ENCODE measurements at places on chromosomes 5 and 9. TPM values are rescaled to one million over a fixed set of nuclear protein-coding genes. Genes with fewer than 3 reads are reported as not detected.
A peak's percentile ranks its signal among the peaks of the same experiment; 100 is the strongest.

The BSPRY gene
- 10.8 TPM for total RNA-seq

The KCNMB1 gene
- total RNA-seq = 1.5 TPM

GRCh38 chr5:123778641-123779040 lies 266.7 kb downstream of the CSNK1G3 start:
- DNase-seq = no peak

DNA sequence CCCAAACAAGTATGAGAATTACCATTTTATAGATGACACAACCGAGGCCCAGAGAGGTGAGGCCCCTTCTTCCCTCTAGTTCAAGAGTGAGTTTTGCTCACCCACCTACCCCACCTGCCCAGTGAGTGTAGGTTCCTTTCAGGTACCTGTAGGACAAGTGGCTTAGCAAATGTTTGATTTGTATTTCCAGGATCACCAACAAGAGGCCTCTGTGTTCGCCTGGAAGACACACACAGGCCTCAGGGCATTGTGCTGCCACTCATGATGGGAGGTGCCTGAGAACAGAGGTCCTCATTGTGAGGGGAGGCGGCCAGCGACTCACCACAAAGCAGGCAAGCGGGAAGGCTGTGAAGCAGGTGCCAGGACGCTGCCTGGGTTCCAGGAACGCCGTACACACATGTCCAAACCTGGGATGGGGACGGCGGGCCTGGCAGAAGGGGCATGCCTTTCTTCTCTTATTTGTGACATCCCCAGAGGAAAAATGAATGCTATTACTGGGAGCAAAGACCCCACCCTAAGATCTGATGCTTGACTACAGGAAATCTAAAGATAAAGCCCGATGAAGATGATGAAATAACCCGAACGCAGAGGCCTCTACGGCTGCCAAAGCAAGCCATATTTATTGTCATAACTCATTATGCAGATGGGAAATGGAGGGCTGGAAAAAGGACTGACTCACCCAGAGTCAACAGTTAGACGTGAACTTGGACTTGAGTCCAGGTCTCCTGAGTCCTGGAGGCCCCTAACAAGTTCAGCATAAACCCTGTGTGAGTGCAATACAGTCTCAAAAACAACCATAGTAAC lies 60.2 kb upstream of the SLC25A51 start:
- peak; percentile 89 for DNase-seq

DNA sequence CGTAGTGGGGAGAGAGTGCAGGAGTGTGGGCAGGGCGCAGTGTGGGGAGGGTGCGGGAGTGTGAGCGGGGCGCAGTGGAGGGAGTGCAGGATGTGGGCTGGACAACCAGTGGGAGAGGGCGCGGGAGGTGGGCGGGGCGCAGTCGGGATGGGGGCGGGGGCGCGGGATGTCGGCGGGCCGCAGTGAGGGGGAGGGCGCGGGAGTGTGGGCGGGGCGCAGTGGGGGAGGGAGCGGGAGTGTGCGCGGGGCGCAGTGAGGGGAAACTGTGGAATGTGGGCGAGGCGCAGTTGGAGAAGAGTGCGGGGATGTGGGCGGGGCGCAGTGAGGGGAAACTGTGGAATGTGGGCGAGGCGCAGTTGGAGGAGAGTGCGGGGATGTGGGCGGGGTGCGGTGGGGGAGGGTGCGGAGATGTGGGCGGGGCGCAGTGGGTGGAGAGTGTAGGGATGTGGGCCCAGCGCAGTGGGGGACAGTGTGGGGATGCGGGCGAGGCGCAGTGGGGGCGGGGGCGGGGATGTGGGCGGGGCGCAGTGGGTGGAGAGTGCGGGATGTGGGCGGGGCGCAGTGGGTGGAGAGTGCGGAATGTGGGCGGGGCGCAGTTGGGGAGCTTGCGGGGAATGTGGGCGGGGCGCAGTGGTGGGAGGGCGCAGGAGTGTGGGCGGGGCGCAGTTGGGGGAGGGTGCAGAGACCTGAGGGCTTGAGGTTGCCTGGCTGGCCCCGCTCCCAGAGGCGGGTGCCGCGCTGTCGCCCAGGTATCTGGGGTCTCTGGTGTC lies at the start of gene NXNL2:
Gene NXNL2 (plus strand): TSS at position 723 of the 770 bp plus-strand sequence. CDS start 257 bp downstream, outside the sequence.
- peak; percentile 91 for DNase-seq

- no peak for DNase-seq
These were observed 42.7 kb upstream of the LIFR start for GRCh38 chr5:38598994-38599617.

GRCh38 chr5:42566652-42567295 lies 143.5 kb downstream of the GHR start:
- DNase-seq = no peak

- DNase-seq = no peak
These were observed 140.1 kb downstream of the COX7C start for GRCh38 chr5:86757824-86758223.

DNA sequence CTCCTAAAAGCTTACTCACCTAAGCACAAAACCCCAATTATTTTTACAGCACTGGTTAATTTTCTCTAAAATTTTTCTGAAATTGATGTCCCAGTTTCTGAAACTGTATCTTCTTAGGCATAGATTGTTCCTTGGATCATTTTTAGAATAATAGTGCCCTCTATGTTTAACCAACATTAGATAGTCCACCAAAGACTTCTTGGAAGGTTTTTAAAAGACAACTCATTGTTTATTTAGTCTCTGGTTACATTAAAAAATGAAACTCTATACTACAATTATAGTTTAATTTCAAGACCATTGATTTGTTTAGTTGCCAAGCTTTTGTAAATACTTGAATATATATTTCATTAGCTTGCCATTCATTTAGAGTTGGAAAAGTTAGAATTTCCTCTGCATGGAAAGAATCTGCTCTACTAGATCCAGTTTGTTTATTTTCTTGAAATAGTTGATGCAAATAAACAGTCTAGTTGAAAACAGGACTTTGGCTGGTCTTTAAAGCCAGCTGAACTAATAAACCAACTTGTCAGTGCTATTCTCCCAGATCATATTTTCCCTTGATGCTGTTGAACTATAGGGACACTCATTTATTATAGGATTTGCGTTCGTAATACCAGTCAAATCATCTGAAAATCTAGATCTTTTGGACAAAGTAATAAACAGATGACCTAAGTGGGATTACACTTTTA lies 990.5 kb downstream of the TLE1 start:
- DNase-seq = no peak

DNA sequence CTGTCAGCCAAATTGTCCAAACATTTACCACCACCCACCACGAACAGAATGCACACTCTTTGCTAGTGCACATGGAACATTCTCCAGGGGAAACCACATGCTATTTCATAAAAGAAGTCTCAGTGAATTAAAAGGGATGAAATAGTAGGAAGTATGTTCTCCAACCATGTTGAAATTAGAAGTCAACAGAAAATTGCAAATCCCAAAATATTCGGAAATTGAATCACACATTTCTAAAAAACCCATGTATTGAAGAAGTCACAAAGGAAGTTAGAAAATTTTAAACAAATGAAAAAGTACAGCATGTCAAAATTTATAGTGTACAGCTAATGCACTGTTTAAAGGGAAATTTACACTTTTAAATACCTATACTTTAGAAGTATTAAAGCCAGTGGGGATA lies 50.8 kb downstream of the TGFBR1 start:
- no peak for DNase-seq

- DNase-seq = no peak
These were observed 196.4 kb downstream of the TRPM3 start for GRCh38 chr9:70924895-70925547.
